Activated T-cell treated with anti-CD3 and anti-CD28 coated beads for 4 hours (primary cell): ENCODE measurements at places on chromosomes 16 and 17.
A peak's percentile ranks its signal among the peaks of the same experiment; 100 is the strongest.

- DNase-seq, result no peak
Observed at GRCh38 chr16:30010844-30011713, at the start of gene DOC2A. Gene DOC2A, minus strand, starts transcription at chr16:30011027. Its CDS starts 805 bp downstream, at chr16:30010222.

- DNase-seq, result no peak
Observed at GRCh38 chr17:57554826-57555635, 190.1 kb downstream of the CCDC182 start.

GRCh38 chr17:35377706-35378105 lies 4.3 kb upstream of the SLFN11 start:
- no peak for DNase-seq

- no peak for DNase-seq
Observed at GRCh38 chr16:87345726-87346424, 28.7 kb upstream of the C16orf95 start.

DNA sequence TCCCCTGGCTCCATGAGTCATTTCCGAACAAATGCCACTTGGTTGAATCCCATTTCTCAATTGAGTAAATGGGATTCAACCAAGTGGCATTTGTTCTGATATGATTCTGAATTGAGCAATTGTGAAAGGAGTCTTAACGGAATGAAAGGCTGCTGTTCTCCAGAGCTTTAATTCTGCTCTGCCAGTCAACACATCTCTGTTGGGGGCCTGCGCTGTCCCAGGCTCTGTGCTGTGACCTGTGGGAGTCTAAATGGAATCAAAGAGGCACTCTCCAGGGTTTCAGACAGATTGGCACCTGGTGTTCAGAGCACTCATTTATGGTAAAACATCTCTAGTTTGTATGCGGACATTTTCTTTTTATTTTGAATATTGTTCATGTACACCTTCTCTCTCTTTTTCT lies 126.2 kb downstream of the WSCD1 start:
- no peak for DNase-seq

DNA sequence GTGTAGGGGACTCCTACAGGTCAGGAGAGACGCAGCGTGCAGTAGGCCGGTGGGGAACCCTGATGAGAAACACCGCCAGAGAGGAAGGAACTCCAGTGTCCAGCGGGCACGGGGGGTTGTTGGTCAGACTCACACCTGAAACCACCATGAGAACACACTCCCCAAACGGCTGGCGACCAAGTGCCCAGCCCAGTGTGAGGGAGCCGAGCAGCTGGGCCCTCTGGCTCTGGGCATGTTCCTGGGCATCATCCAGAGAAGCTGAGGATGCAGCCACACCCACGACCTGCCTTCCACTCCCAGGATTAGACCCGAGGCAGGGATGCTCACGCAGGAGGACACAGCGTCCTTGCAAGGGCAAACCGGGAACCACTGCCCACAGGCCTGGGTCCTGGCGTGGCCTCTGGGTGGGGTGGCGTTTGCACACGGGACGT lies 108.3 kb upstream of the ZNF750 start:
- DNase-seq, result no peak

DNA sequence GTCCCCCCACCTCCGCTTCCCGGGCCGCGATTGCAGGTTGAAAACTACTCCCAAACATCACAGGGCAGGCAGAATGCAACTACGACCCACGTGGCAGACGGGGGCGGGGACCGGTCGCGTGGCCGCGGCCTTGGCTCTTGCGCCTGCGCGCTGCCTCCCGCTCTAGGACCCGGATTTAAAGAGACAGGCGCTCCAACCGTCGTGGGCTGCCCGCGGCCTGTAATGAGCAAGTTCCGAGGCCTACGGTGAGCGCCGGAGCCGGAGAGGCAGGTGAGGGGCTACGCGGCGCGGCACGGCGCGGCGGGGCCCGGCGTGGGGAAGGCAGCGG lies at the start of gene LIG3:
TSS of gene LIG3 (plus strand) at position 160 of the 328 bp plus-strand sequence. CDS start 2,494 bp downstream, outside the sequence.
- peak; percentile 92 for DNase-seq
